Stimulated activated CD8-positive, alpha-beta memory T cell treated with anti-CD3 and anti-CD28 coated beads, Interleukin-2, amount 100 ng/mL, for 1 hour (primary cell): ENCODE measurements at places on chromosomes 6 and 20.

GRCh38 chr20:31674895-31675827 is 37.4 kb downstream of the COX4I2 start:
- peak; percentile 34 for DNase-seq

GRCh38 chr20:33532753-33533459 is 43.0 kb downstream of the CBFA2T2 start:
- no peak for DNase-seq

DNA sequence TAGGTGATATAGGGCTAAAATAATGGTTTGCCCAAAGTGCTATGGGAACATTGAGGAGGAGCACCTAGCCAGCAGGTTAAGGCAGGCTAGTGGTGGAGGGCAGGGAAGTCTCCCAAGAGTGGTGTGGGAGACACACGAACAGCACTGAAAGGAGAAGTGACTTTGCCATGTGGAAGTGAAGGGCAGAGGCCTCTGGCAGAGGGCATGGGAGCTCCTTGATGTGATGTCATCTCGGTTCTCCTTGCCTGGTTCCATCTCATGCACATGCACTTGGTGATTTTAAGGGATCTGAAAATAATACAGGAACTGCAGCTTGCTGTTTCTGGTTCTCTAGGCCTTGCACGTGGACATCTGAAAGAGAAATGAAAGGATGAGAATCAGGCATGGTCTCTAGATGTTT is 4.7 kb upstream of the MAP3K4 start:
- no peak for DNase-seq

DNA sequence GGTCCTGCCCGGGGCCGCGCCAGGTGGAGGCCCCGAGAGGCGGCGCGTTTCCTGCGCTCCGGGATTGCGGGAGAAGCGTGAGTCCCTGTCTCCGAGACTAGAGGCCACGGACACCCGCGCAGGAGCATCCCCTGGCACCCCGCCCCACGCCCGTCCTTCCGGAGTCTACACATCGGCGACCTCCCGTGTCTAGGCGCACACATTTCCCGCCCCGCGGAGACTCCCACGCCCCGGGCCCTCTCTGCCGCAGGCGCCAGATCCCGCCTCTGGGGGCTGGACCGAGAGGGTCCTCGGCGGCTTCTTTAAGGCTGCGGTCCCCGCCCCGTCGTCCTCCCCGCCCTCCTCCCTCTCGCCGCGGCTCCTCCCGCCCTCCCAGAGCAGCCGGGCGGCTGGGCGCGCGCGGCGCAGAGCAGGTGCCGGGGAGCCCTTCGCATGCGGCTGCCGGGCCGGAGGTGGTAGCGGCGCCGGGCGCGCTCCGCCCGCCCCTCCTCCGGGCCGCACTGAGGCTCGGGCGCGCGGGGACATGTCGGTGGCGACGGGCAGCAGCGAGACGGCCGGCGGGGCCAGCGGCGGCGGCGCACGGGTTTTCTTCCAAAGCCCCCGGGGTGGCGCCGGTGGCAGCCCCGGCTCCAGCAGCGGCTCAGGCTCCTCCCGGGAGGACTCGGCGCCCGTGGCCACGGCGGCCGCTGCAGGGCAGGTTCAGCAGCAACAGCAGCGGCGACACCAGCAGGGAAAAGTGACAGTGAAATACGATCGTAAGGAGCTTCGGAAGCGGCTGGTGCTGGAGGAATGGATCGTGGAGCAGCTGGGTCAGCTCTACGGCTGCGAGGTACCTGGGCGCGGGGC is at the start of gene PPP1R14C:
Gene PPP1R14C, plus strand, starts transcription at position 375 of the 846 bp plus-strand sequence. Its CDS starts 149 bp downstream, at position 524.
- no peak for DNase-seq

GRCh38 chr6:30885481-30885998 is 1.2 kb downstream of the DDR1 start:
- no peak for DNase-seq

GRCh38 chr20:63461104-63461763 is 11.2 kb downstream of the KCNQ2 start:
- no peak for DNase-seq

- no peak for DNase-seq
Observed at GRCh38 chr6:125872259-125872921, 81.6 kb downstream of the NCOA7 start.

DNA sequence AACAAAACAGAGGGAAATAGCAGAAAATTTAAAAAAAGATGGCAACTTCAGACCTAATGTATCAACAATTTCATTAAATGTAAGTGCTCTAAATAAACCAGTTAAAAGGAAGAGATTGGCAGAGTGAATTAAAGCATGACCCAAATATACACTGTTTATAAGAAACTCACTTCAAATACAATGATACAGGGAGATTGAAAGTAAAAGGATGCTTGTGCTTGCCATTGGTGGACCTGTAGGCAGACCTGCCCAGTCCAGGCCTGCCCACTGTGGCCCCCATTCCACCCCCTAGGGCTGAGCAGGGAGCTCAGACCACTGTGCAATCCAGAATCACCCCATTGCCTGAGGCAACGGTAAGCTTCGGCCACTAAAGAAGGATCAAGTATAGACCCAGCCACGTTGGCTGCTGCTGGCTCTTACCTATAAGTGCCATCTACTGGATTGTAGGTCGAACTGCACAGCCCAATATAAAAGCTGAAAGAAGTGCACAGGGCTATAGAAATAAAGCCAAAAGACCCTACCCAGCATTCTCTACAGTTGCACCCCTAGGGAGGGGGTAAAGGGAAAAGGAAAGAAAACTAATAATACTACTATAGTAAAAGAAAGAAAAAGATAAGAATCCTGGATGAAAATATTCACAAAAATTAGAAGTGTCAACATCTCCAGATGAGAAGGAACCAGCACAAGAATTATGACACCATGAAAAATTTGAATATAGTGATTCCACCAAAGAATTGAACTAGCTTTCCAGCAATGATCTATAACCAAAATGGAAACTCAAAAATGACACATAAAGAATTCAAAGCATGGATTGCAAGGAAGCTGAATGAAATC is 36.1 kb downstream of the PSMB1 start:
- peak; percentile 14 for DNase-seq
